ENCODE measurements at places on chromosomes 2 and 18.

- no peak for DNase-seq
Measured at GRCh38 chr2:100846716-100847115, 26.8 kb downstream of the NPAS2 start.

DNA sequence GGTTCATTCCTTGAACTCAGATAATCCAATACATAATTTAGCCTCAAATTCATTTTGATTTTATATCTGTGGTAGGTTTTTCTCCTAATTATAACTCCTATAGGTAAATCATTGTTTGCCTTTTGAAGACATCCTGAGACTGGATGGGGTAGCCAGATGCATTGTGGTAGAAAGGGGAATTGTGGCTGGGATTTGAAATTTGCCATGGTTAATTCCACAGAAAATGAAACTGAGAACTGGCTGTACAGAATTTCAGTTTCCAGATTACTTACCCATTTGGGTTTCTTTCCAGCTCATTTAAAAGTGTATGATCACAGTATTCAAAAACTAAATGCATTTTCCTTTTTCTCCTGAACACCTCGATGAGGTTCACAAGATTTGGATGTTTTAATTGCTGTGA lies 18.2 kb downstream of the CDKL4 start:
- DNase-seq, result no peak

- no peak for DNase-seq
Measured at GRCh38 chr2:152343426-152343825, 8.5 kb downstream of the FMNL2 start.

DNA sequence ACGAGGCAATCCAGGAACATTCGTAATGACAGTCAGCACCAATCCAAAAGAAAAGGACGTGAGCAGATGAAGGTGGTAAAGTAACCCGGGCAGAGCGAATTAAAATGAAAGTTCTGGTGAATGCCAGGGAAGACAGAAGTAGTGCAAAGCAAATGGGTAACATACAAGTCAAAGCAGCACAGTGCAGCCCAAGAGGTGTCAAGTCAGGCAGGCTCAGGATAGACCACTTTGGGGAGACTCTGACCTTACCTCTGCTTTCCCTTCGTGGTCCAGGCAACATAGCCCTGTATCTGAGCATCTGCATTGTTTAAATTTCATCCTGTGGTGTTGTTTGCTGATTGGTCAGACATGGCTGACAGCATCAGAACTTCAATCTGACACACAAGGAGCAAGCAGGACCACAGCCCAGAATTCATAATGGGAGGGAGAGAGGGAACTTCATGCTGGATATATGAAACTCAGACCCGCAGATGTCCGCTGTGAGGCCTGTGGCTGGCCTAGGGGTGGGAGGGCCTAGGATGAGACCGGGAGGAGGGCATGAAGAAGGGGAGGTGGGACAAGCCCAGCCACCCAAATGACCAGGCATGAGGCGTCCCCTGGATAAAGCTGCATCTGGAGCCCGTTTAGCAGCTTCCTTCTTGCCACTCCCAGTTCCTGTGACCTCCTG lies 285.7 kb downstream of the TCF4 start:
- no peak for DNase-seq

- no peak for DNase-seq
Measured at GRCh38 chr18:6434481-6434880, 19.8 kb upstream of the L3MBTL4 start.

DNA sequence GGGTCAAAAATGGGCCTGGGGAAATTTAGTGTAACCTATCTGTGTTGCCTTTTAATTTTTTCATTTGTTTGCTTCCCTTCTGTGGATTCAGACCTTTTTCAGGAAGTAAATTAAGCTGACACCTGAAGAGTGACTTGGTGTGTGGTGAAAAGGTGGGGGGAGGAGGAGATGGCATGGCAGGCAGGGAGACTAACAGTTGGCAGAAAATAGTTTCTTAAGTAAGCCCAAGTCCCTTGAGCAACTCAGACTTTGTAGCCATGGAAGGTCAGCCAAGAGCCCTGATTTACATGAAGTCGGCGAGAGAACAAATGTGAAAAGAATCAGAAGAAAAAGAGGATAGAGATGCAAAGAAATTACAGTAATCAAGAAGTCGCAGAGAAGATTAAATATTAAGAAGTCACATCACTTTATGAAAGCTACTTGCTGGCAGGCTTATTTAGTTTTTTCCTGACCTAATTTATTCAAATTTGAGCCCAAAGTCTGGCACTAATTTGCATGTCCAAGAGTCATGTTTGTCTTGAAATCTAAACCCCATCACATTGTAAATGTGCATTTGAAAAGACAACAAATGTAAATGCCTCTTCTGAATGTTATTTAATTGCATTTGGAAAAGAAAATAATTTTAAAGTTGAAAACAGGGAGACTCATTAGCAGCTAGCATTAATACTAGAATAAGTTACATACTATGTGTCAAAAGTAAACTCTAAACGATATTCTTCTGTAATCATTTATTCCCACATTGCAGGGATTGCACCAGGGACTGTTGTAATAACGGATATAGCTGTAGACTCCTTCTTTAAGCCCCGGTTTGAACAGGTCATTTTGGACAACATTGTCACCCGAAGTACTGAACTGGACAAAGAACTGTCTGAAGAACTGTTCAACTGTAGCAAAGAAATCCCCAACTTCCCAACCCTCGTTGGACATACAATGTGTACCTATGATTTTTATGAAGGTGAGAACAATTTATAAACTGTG lies 19.3 kb downstream of the UPP2 start:
- DNase-seq, result no peak

GRCh38 chr2:201969241-201969937 lies 64.3 kb upstream of the FZD7 start:
- no peak for DNase-seq

DNA sequence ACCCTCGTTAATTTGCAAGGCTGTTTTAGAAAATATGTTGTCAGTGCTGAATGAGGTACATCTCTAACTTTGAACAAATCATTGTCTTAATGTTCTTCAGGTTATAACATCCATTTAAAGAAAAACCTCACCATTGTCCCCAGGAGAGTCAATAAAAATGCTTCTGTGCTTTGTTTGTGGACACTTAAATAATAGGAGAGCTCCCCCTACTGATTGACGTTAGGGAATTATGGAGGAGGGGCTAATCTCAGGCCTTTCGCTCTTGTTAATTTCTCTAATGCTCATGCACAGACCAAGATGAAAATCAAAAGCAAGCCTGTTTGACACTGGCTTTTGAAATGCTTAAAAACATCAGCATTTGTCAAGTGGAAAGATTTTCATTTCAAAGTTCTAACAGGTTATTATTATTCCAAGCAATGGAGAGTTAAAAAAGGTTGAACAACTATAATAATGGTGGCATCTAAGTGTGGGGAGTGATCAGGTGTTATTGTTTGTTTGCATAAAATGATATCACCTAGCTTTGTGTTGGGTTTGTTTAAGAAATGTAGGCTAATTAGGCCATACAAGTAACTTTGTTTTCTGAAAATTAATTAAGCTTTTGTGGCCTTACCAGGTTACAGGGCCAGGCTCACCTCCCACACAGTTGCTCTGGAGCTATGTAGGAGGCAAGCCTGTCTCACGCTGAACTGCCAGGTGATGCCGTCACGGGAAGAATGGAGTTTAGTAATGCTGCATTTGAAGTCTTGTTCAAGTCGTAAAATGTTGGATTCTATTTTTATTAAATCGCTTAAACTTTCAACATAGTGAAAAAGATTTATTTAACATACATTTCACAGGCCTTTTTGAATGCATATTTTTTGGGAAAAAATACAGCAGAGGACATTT lies 51.7 kb upstream of the SMIM21 start:
- DNase-seq, result no peak

GRCh38 chr2:190126798-190127197 lies 64.3 kb upstream of the MSTN start:
- DNase-seq, result no peak

- DNase-seq, result no peak
Measured at GRCh38 chr2:127479219-127479825, 47.0 kb downstream of the IWS1 start.

DNA sequence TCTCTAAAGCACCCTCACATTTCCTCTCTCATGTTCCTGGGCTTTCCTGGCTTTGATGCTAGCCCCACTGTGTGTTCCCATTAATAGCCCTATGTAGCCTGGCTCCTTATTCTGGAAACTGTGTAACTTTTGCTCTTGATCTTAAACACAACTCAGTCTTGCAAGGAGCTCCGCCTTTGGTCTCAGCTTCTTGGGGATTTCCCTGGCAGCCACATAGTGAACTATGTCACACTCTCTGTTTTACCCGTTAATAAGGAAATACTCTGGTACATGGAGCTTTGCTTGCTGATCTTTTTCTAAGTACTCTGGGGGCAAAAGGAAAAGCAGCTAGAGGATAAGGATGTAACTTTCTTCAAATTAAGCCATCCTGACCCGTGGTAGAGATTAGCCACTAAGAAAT lies 259.3 kb downstream of the NEDD4L start:
- no peak for DNase-seq

GRCh38 chr2:38029512-38029911 lies 46.4 kb downstream of the CYP1B1 start:
- no peak for DNase-seq

DNA sequence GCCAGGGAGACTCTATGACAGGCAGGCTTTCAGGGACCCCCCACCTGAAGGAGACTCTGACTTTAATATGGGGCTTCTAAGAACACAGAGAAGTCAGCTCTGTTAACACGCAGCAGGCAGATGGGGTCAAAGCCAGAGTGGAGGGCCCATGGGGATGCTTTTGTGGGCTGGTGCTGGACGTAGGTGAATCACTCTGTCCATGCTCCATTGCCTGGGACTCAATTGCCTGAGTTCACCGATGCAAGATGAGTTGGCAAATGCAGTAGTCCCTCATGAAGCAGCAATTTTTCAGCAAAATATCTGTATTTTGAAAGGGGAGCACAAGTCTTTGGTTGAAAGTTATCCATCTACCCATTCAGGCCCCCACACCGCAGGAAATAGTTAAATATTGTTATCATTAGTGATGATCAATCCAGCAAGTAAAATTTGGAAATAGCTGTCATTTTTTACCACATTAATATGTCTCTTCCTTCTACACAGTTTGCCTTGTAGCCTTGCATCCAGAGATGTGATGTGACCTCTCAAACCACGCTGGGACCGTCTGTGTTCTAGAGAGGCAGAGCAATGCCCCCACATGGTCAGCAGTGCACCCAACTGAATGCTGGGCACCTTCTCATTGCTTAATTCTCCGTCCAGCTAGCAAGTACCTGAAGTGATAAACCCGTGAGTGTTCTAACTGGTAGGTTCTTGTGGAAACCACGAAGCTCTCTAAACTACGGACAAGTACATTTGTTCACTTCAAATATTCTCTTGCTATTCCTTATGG lies 34.8 kb upstream of the FAM110C start:
- no peak for DNase-seq

DNA sequence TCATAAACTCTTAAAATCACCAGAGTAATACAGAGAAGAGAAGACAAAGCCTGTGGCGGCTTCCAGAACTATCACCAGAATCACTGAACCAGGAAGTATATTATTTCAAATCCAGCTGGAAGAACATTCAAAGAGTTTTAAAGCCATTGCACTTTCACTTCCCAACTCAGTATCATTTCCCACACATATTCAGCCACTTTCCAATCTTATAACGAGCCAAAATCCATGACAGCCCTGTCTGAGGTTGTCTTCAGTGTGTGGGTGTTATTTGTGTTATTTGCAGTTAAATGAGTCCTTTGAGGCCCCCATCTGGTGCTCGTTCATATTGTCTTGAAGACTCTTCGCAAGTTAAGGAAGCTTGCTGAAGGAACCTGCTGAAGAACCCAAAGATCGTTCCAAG lies 559.9 kb downstream of the TSN start:
- no peak for DNase-seq

- DNase-seq, result no peak
Measured at GRCh38 chr18:54119524-54120019, 104.9 kb downstream of the MBD2 start.

- DNase-seq, result no peak
Measured at GRCh38 chr2:238700117-238700457, 147.8 kb upstream of the TWIST2 start.

DNA sequence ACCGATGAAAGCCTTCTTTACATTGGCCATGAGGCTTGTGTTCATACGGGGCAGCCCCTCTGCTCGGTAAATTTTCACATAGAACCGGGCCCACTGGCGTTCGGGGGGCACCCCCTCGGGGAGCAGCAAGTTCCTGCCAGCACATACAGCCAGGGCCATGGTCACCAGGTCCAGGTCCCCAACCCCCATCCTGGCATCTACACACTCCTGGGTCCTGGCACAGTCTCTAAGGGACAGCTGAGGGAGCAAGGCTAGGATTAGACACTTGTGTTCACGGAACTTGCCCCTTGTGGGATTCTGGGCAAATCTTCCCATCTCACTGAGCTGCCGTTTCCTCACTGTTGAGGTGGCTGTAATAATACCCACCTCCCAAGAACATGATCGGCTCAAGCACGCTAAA lies 5.6 kb upstream of the OTOF start:
- DNase-seq, result no peak

GRCh38 chr2:116142644-116143227 lies 1671.8 kb upstream of the DDX18 start:
- no peak for DNase-seq

GRCh38 chr2:236939721-236940231 lies 145.9 kb upstream of the COPS8 start:
- DNase-seq, result no peak

GRCh38 chr2:8534729-8535468 lies 147.0 kb upstream of the ID2 start:
- DNase-seq, result no peak

DNA sequence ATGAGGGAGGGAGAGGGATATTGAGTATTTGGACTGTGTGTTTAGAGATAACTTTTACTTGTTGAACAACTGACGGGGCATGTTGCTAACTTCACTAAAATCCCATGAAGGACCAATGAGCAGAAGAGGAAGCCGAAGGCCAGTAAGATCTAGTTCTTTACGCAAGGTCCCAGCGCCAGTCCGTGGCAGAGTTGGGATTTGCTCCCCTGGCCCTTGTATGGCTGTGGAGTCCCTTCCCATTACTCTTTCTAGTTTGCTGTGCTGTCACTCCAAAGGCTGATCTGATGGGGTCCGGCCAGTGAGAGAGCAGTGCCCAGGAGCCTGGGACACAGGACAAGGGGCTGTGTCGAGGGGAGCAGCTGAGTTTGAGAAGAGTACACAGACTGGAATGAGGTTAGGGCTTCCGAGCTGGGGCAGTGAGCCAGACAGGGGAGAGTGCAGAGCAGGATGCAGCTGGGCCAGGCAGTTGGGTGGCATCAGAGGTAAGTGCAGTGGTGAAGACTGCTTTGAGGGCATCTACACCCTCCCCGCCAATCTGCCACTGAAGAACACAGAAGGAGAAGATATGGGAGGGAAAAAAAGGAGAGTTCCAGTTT lies 692.9 kb upstream of the HS6ST1 start:
- DNase-seq, result no peak

- DNase-seq, result no peak
Measured at GRCh38 chr2:34105006-34105767, 506.1 kb upstream of the FAM98A start.

GRCh38 chr2:147913701-147914480 lies 69.1 kb downstream of the ACVR2A start:
- no peak for DNase-seq
